Thoracic aorta (tissue), 2 donors: ENCODE measurements at places on chromosomes 3 and 15. TPM values are rescaled to one million over a fixed set of nuclear protein-coding genes. Genes with fewer than 3 reads are reported as not detected.
A peak's percentile ranks its signal among the peaks of the same experiment; 100 is the strongest.

TMEM207 gene
- not detected for total RNA-seq

PSTPIP1 gene
- total RNA-seq, result 24.8 TPM

CNTN4 gene
- 103 TPM for total RNA-seq

GRCh38 chr15:32819448-32819847, 101.6 kb downstream of the GREM1 start:
- DNase-seq, result no peak
- H3K27me3 ChIP-seq, result no peaks in the 10 kb centered on the region
- no peaks in the 10 kb centered on the region for H3K36me3 ChIP-seq
- H3K27ac ChIP-seq, result no peak overlapping the region
- no peak overlapping the region for H3K4me3 ChIP-seq

DNA sequence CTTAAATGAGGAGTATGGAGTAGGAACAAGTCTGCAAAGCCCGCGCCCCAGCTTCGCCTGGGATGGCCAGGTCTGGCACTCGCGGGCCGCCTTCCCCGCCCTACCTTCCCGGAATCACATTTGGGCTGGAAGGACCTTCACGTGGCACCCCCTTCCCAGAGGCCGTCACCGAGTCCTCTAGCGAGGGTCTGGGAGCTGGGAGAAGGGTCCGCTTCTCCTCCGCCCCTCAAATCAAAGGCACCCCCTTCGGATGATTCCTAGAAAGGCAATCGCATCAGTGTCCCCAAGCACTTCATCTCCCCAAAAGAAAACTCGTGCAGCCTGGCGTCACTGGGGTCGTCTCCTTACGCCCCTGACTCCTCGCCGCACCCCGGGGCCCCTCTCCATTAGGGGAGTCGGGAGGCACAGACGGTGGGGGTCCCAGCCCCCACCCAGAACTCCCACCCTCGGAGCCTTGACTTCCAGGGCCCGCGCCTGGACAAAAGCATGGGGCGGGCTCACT, 380 bp downstream of the MYLK start:
- H3K4me1 ChIP-seq, result peaks cover 39% of the 10 kb centered on the region
- H3K27ac ChIP-seq, result peak overlapping the region; percentile 90
- no peaks in the 10 kb centered on the region for H3K27me3 ChIP-seq
- no peaks in the 10 kb centered on the region for H3K36me3 ChIP-seq
- DNase-seq, result no peak
